ENCODE measurements at places on chromosomes 2 and 18. TPM values are rescaled to one million over a fixed set of nuclear protein-coding genes. Genes with fewer than 3 reads are reported as not detected.

The REG1A gene
- not detected for total RNA-seq

DNA sequence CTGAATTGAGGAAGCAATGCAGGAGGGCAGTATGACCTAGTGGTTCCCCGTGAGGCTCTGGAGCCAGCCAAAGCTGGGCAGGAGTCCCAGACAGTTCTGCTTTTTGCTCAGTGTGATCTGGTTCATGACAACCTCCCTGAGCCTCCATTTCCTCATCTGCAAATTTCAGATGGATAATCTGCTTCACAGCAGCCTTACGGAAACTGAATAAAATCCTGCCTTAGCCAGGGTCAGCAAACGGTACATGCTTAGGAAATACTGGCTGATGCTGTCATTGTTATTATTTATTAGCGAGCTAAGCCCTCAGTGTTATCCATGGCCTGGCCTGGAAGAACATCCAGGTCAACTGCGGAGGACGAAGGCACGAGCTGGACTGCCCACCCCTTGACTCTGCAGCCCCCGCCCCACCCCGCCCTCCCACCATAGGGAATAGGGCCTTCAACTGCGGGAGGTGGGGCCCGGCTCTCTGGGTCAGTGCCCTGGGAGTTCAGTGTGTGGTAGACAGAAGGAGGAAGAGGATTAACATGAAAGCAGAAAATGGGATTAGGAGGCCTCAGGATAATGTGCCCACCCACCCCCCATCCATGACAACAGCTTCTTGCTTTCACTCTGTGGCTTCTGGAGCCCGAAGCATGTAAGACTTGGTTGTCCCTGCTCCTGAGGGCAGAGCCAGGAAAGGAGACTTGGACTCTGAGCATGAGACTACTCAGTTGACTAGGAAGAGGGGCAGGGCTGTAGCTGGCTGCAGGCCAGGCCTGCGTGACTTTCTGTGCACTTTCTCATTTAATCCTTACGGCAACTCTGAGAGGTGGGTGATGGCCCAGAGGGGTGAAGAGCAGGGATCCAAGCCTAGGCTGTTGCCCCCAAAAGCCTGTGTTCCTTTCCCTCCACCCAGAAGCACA, 13.1 kb downstream of the PKDCC start:
- no peaks in the 10 kb centered on the region for H3K4me1 ChIP-seq
- no peaks in the 10 kb centered on the region for H3K27me3 ChIP-seq

DNA sequence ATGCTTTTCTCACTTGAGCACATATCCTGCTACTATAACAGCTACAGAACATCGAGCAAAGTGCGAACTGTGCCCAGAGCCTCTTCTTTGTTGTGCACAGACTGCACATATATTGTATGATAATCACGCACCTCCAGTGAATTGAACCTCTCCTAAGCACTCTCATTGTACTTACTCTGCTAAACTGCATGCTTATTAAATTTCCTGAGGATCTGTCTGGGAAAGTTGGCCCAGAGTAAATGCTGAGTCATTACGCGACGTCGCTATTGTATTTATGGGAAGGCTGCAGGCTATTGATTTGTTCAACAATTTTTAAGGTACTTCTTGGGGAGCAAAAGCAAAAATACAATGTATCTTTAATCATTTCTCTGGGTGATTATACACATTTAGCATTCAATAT, 399.6 kb upstream of the DSEL start:
- no peaks in the 10 kb centered on the region for H3K27me3 ChIP-seq
- no peaks in the 10 kb centered on the region for H3K36me3 ChIP-seq
- no peaks in the 10 kb centered on the region for H3K4me1 ChIP-seq
- H3K4me3 ChIP-seq, result no peak overlapping the region

DNA sequence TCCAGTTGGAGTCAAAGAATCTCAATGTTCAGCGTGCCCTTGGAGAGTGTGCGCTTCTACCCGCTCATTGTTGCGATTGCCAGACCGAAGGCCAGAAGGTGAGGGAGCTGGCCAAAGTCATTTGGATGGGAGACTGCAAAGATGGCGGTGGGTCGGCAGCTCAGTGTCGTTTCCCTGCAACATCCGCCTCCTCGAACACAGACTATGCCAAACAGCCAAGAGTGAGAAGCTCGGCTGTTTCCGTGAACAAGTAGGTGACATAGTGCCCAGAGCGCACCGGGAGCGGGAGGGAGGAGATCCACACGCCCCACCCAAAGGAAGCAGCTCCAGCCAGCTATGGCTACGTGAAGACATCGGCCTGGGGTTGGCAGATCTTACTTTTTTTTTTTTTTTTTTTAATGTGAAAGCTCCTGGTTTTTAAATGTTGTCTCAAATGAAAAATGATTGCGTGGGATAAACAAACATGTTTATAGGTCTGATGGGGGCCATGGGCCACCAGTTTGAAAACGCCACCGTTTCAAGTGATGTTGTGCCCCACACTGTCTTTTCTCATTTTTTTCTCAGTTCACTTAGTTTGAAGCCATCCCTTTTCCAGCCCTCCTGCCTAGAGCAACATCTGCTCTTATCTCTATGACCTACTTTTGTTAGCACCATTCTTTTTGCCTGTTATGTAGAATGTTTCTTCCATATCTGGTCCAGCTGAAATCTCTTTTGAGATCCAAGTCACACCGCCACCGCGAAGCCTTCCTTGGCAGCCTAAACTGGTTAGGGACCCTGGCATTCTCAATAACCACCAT, 682.4 kb downstream of the RNF144A start:
- H3K4me1 ChIP-seq, result no peaks in the 10 kb centered on the region
- no peak overlapping the region for H3K4me3 ChIP-seq

DNA sequence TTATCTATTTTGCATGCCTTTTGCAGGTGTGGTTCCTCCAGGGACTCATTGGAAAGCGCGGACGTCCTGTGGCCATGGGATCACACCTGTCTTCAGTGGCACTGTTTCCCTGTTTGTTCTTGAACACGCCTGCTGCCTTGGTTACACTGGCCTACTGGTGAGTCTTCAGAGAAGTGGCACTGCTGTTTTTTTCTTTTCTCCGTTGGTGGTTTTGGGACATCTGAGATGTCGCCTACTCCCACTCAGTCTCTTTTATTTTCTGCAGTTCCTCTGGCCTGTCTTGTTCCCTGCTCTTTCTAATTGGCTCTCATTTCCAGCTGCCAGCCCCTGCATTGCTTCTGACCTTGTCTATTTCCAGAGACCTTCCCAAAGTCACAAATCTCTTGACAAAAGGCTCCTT, 35.7 kb upstream of the POU3F3 start:
- H3K4me3 ChIP-seq, result no peak overlapping the region
- H3K27me3 ChIP-seq, result peaks cover 5% of the 10 kb centered on the region
- no peak for DNase-seq
- H3K4me1 ChIP-seq, result no peaks in the 10 kb centered on the region

DNA sequence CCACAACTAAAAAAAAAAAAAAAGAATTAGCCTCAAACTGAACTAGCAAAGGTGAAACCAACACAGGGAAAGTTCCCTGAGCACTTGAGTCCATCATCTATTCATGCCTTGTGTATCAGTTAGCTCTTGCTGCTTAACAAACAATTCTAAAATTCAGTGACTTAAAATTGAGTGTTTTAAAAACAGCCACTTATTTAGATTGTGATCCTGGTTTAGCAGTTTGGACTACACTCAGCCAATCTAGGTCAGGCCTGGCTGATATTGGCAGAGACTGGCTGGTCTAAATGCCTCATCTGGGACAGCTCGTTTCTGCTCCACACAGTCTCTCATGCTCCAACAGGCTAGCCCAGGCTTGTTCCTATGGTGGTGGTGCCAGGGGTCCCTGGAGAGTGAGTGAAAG, 247.9 kb downstream of the ATAD2B start:
- no peak for DNase-seq
- H3K27ac ChIP-seq, result no peak overlapping the region
- H3K4me3 ChIP-seq, result no peak overlapping the region
- no peaks in the 10 kb centered on the region for H3K4me1 ChIP-seq
- H3K27me3 ChIP-seq, result no peaks in the 10 kb centered on the region

DNA sequence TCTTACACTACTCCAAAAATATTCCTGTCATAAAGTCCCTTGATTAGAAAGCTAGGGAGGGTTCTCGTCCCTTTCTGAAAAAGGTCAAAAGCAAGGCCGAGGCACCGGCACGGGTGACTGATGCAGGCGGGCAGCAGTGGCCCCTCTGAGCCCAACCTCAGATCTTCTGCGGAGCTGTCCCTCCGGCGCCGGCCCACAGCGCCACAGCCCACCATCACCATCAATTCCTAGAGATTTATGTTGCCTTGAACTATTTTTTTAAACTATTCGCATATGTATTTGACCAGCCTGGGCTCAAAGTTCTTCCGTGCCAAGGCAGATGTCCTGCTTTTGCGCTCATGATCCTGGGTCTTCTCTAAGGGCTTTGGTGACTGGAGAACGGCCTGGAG, 26.8 kb downstream of the PRELID3A start:
- H3K4me3 ChIP-seq, result no peak overlapping the region
- H3K36me3 ChIP-seq, result no peaks in the 10 kb centered on the region
- no peaks in the 10 kb centered on the region for H3K27me3 ChIP-seq
- no peak for DNase-seq
- H3K27ac ChIP-seq, result no peak overlapping the region

DNA sequence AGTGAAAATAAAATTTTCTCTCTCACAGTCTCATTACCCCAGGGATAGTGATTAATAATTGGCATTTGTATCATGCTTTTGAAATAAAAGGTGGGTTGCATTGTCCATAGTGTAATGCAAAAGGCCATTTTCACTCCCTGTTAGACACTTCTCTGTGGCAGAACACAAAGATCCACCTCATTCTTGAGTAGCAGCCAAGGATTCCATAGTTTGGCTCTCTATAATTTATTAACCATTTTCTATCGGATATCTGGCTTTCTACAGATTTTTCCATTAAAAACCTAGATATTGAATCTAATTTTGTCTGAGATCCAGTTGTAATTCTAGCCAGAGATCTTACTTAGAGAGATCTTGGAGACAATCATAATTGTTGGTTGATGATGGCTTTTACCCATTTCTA, 39.0 kb downstream of the CDCA7 start:
- no peaks in the 10 kb centered on the region for H3K36me3 ChIP-seq
- H3K4me3 ChIP-seq, result no peak overlapping the region
- no peak for DNase-seq
- peaks cover 11% of the 10 kb centered on the region for H3K27me3 ChIP-seq

DNA sequence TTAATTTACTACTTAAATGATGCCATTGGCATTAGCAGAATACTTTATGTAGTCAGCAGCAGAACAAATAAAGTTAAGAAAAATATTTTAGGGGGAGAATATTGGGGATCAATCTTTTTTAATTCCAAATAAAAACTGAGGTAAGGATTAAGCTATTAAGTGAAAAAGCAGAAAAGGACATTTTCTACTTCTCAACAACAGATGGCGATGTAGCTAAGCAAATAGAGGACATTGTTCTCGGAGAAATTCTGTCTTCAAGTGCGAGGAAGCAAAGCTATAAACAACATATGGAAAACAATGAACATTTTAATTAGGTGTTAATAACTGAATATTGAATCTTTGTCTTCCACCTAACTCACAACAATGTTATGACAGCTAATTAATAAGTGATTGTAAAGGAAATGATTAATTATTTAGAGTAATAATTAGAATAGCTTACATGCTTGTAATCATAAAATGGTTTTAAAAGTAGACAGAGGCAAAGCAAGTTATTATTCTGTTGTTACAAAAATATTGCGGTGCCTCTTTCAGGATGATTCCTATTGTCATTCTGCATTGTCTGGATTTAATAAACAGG, 32.9 kb upstream of the CCDC93 start:
- peak; percentile 45 for DNase-seq
- H3K27ac ChIP-seq, result no peak overlapping the region
- H3K4me3 ChIP-seq, result no peak overlapping the region
- H3K27me3 ChIP-seq, result peaks cover 30% of the 10 kb centered on the region
- H3K36me3 ChIP-seq, result no peaks in the 10 kb centered on the region
- no peaks in the 10 kb centered on the region for H3K4me1 ChIP-seq

DNA sequence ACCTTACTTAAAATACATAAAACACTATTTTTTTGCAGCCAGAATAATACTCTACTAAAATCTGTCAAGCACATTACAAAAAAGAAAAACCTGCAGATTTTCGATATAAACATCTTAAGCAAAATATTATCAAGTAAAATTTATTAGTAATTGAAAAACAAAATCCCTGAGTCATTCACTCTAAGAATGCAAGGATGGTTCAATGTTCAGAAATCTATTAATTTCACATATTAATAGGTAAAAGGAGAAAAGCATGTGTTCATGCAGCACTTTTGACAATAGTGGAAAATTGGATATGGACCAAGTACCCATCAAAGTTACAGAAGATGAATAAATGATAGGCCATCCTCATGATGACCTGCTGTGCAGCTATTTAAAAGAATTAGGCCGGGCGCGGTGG, 66.2 kb upstream of the OTOS start:
- H3K4me1 ChIP-seq, result no peaks in the 10 kb centered on the region
- H3K36me3 ChIP-seq, result no peaks in the 10 kb centered on the region
- DNase-seq, result no peak
- H3K4me3 ChIP-seq, result no peak overlapping the region
- no peak overlapping the region for H3K27ac ChIP-seq

- no peak overlapping the region for H3K4me3 ChIP-seq
- H3K4me1 ChIP-seq, result no peaks in the 10 kb centered on the region
- H3K27ac ChIP-seq, result no peak overlapping the region
- no peaks in the 10 kb centered on the region for H3K27me3 ChIP-seq
Observed at GRCh38 chr2:213080969-213081617, 70.3 kb downstream of the IKZF2 start.

DNA sequence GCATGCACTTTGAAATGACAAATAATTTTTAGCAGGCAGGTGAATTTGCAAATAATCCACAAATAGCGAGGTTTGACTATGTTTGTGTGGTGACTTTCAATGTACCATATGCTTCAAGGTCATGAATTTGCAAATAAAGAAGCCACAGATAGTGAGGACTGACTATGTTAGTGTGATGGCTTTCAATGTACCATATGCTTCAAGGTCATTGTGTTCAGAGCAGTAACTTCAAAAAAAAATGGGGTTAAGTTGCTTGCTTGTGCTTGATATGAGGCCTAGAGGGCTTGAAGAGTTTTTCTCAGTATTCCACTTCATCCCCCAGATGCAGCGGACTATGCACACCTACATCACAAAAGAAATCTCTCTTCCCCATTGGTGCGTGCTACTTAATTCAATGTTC, 602.9 kb upstream of the LRRTM4 start:
- no peaks in the 10 kb centered on the region for H3K27me3 ChIP-seq
- H3K4me3 ChIP-seq, result no peak overlapping the region
- DNase-seq, result no peak
